ENCODE measurements at places on chromosomes 12 and 14.

- no peak for DNase-seq
These were observed 78.1 kb upstream of the PTHLH start for GRCh38 chr12:28050606-28051005.

GRCh38 chr12:20567413-20567812 lies 127.7 kb upstream of the SLCO1C1 start:
- no peak for DNase-seq

GRCh38 chr12:105425254-105426174 lies 95.0 kb downstream of the C12orf75 start:
- no peak for DNase-seq

DNA sequence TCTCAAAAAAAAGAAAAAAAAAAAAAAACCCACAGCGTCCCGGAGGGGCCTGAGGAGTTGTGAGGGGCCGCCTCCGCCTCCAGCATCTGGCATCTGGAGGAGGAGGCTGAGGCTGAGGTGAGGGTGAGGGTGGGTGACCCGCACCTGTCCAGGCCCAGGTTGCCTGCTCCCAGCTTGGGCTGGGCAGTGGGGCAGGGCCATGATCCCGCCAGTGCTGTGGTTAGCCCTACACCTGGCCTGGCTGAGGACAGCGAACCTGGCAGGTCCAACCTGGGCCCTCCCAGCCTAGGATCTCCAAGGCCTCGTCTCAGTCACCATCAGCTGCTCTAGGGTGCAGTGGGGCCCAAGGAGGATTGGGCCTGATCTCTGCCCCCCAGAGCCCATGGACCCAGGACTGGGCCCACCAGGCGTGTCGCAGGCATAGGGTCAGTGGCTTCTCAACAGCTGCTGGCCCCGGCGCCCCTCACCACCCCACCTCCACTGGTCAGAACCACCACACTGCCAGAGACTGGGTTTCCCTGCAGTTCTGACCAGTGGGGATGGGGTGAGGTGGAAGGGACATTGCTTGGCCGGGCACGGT lies 36.3 kb upstream of the RCOR1 start:
- DNase-seq, result no peak

- DNase-seq, result no peak
These were observed 31.6 kb downstream of the PPP1R36 start for GRCh38 chr14:64581363-64581762.

GRCh38 chr14:35932659-35933159 lies 106.6 kb downstream of the BRMS1L start:
- DNase-seq, result no peak

DNA sequence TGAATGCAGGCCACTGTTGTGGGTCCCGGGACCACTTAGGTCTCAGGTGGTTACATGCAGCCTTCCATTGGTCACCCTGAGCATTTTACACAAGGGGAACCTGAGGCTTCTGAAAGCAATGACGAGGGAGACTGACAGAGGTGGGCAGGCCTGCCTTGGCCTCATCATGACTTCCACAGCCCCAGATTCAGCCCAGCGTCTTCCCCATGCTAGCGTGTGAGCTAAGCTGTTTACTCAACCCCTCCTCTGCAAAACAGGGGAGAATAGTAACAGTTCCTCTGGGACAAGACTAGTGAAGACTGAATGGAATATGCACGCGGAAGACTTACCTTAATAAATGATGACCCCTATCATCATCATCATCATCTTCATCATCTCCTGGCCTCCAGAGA lies 46.8 kb downstream of the VWF start:
- no peak for DNase-seq

DNA sequence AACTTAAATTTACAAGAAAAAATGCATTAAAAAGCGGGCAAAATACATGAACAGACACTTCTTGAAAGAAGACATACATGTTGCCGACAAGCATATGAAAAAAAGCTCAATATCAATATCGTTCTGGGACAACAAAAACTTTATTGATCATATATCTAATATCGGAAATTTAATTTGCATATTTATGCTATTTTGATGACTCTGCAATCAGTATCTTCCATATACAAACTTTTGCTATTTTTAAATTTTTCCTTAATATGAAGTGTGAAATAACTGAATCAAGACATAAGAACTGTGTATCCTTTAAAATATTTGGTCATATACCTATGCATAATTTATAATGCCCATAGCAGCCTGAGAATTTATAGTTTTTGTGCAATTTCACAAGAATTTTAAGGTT lies 224.6 kb downstream of the ALX1 start:
- DNase-seq, result no peak

DNA sequence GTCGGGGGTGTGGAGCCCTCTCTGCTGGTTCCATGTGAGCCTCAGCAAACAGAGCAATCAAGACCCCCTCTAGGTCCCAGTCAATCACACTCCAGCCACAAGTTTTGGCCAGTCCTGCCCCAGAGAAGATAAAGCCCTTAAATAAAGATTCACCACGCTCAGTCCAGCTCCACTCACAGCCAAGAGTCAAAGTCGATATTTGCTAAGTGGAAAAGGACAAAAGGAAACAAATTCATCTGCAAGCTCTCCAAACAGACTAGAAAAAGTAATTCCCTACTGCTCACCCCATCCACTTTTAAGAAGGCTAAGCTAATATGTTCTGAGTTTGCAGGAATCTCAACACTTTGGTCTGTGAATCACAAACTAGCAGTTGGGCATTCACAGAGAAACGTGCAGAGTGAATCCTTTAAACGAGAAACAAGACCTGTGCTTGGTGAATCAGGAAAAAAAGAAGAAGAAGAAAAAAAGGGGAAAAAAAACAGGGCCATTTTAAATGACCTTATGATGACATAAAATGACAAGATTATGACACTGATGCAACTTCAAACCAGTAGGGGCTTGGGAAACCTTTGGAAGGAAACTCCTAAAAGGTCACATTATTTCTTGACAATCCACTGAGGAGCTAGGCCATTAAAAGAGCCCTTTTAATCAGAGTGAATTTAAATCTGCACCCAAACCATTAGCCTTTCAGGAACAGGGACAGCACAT lies 41.8 kb upstream of the FOXN3 start:
- DNase-seq, result no peak

GRCh38 chr12:131619736-131620506 lies 91.0 kb upstream of the SFSWAP start:
- no peak for DNase-seq

DNA sequence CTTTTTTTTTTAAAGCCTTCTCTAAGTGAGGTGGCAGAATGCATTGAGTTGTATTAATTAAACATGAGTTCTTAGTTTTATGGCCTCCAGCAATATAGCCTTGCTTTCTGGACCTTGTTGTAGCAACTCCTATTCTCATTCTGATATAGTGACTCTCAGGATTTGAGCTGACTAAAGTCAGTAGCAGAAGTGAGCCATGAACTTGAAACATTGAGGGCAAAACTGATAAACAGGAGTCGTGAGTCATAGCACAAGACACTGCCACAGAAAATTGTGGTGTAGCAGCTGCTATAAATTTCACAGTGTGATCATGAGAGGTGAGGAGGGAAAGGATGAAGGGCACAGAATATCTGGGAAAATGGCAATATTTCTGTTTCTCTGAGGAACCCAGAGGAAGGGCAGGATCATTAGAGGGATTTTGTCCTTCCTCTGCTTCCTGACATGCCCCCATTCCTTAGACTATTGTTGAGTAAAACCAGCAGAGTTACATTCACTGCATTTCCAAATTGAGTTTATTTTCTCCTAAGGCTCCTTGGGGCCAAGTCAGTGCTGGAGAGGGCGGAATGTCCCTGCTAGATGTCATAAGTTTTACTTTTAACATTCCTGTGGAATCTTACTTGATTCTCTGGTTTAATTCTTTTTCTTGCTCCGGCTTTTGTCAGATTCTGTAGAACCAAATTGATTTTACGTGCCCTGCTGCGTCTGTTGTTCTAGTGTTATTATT lies 7.5 kb downstream of the KLRG1 start:
- no peak for DNase-seq

DNA sequence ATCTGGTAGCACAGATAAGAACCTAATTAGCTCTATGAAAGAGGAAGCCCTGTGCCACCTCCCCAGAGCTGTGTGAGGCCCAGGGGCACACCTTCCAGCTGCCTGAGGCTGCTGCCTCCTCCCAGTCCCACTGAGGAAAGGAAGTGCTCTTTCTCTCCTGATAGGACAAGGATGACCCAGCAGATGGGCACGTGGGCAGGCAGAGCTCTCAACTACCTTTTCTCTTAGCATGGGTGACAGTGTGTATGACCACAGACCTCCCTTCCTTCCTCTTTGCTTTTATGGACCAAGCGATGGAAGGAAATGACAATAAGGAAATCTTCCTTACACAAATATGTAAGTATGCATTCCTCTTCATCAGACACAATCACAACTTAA lies 127.6 kb upstream of the AMIGO2 start:
- no peak for DNase-seq

DNA sequence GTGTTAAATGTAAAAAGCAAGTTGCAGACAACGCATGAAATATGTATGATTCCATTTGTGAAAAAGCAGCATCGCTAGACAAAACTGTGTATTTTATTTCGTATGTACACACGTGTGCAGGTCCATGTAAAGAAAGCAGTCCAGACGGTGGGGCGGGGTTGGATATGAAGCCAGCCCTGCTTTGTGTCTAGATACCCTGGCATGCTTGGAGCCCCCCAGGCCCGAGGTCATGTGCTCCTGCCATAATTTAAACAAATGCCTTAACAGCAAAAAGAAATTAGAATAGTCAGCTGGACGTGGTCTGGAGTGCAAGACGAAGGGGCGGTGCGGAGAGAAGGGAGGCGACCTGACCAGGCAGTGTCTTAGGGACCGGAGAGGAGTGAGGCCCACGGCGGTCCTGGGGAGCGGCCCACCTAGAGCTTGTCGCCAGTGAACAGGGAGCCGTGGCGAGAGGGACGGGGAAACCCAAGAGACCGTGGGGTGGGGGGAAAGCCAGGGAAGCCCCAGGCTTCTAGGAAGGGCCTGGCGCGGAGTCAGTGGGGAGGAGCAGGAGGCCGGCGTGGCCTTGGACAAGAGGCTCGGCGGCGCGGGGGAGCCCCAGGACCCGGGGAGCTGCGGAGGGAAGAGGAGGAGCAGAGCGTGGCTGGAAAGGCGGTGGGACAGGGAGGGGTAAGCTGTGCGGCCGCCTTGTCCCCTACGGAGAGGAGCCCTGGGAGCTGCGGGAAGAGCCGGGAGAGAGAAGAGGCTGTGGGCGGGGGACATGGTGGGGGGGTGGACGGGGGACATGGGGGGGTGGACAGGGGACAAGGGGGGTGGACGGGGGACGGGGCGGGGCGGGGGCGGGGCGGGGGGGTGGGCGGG lies 118.5 kb upstream of the C14orf180 start:
- DNase-seq, result peak; percentile 18

- no peak for DNase-seq
These were observed 2.0 kb downstream of the C3AR1 start for GRCh38 chr12:8064131-8064530.

DNA sequence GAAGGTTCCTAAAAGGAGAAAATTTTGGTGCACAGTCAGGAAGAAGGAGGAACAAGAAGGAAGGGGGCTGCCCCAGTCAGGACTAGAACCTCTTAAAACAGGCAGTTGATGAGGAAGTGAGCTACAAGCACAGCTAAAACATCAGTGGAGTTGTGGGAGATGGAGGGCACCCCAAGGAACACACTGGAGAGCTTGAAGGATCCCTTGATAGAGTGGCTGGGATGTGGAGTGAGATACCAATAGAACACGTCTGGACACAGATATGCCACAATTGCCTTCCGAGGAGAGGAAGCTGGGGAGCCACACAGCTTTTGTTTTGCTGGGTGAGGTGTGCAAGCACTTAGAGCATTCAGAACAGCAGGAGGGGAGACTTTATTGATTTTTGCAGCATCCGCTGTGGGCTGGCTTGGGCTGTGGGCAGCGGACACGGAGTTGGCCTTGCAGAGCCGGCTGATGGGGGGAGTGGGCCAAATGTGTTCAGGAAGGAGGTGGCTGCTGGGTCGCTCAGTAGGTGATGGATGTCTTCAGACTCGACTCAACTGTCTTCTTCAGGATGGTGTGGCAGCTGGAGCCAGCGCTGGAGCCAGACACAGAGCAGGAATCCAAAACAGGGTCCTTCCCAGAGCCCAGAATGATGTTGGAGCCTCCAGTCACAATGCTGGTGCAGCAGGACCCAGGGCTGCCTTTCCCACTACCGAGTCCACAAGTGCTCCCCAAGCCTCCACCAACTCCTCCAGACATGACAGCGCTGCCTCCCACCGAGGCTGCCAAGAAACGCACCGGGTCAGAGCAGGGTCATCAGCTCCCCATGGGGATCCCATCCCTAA lies 4.7 kb upstream of the KRT79 start:
- DNase-seq, result no peak

DNA sequence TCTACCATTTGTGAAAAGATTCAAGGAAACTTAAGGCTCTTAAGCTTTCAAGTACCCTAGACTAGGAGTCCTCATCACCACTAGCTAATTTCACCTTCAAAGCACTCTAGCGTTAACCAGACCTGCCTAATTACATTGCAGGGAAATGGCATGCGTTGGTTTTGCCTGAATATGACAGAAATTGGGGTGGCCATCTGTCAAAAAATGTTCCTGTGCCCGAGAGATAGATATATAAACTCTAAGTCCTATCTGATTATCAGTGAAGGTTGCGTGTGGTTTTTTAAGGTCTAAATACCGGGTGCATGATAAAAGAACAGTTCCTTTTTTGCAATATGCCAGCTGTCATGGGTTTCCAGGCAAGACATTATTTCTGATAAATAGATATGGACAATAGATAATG lies 48.3 kb downstream of the SPRING1 start:
- DNase-seq, result no peak

DNA sequence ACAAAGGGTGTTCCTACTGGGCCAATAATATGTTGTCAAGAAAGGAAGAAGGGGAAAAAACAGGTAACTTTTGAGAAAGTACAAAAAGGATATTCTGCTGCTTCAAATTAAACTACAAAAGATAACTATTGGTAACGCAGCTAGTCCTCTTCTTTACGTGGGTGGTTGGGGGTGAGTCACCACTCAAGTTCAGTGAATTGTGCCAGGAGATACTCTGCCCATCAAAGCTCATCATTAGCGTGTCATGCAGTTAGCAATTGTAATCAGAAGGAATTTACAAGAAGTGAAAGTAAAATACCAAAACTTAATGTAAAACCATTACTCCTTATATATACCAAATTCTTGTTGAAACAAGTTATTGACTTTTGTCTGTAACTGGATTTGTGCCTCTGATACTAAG lies 342.0 kb downstream of the NPAS3 start:
- no peak for DNase-seq

GRCh38 chr14:101290611-101291010 lies 270.7 kb upstream of the DIO3 start:
- DNase-seq, result no peak

GRCh38 chr12:117025481-117026151 lies 73.6 kb downstream of the TESC start:
- DNase-seq, result peak; percentile 76

GRCh38 chr14:93099196-93099595 lies 16.5 kb downstream of the ITPK1 start:
- no peak for DNase-seq

GRCh38 chr12:89988188-89988915 lies 279.7 kb upstream of the ATP2B1 start:
- DNase-seq, result no peak

Data from muscle of arm (tissue), 14 donors.